ENCODE measurements at places on chromosomes 13 and 19.

GRCh38 chr13:79481685-79482052 lies 714 bp downstream of the NDFIP2 start:
- peak; percentile 66 for DNase-seq

- no peak for DNase-seq
Observed at GRCh38 chr13:50529154-50529882, 314.2 kb downstream of the DLEU7 start.

DNA sequence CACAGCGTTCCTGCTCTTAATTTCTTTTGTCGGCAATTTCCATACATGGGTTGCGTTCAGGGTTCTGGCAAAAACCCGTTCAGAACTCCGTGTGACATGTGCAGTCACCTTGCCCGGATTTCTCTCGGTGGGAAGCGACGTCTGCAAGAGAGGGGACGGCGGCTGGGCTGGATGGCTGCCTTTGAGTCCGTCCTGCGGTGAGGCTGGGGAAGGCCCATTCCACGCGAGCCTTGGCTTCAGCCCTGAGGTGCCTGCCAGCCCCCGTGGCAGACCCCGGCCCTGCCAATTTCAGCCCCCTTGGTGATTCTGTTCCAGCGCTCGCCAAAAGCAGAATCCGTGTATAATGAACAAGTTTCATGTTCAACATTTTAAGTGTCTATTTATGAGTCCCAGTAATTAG lies 72.6 kb upstream of the TSHZ3 start:
- no peak for DNase-seq

GRCh38 chr19:11268783-11269267 lies 6.5 kb upstream of the DOCK6 start:
- no peak for DNase-seq

GRCh38 chr19:50158577-50158976 lies 4.5 kb downstream of the IZUMO2 start:
- no peak for DNase-seq

DNA sequence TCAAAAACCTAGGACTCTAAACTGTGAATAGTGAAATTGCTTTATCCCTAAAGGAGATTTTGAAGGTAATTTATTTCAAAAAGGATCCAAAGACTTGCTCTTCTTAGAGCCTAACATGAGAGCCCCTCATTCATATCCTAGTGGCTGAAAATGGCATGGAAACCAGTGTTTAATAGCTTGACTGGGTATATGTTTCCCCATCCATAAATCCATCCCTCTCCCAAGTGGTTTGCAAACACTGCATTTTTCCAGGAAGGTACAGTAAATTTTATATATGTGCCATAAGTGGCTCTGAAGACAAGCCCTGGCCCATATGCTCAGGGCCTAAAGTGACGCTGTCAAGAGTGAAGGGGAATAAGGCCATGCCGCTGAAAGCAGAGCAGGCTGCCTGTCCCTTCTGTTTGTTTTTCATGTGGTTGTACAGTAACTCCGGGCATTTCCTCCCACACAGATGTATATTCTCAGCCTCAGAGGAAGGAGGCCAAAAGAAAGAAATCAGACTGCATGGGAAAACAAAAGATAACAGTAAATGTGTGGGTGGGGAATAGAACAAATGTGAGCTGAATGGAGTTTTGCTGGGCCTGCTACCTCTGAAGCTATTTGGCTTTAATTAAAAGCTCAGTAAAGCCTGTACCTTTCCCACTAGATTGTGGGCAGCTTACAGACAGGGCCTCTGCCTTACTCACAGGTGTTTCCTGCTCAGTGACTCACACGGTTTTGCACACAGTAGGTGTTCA lies 181.9 kb downstream of the PCDH9 start:
- no peak for DNase-seq

- DNase-seq, result no peak
Observed at GRCh38 chr13:97397267-97397666, 36.7 kb upstream of the RAP2A start.

DNA sequence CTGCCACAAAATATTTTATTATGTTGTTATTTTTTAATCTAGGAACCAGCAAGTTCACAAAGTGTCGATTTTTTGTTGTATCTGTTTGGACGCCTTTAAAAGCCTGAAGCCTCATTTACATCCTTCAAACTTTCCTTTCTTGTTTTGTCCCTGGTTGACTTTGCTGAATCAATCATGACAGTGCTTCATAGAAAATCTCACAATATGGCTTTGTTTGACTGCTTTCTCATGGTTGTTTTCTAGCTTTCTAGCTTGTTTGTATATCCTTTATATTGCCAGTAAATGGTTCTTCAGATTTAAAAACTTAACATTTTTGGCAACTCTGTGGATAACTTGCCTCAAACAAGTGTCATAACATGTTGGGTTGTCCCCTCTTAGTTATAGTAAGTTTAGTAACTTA lies 84.1 kb upstream of the ATXN8OS start:
- DNase-seq, result no peak

DNA sequence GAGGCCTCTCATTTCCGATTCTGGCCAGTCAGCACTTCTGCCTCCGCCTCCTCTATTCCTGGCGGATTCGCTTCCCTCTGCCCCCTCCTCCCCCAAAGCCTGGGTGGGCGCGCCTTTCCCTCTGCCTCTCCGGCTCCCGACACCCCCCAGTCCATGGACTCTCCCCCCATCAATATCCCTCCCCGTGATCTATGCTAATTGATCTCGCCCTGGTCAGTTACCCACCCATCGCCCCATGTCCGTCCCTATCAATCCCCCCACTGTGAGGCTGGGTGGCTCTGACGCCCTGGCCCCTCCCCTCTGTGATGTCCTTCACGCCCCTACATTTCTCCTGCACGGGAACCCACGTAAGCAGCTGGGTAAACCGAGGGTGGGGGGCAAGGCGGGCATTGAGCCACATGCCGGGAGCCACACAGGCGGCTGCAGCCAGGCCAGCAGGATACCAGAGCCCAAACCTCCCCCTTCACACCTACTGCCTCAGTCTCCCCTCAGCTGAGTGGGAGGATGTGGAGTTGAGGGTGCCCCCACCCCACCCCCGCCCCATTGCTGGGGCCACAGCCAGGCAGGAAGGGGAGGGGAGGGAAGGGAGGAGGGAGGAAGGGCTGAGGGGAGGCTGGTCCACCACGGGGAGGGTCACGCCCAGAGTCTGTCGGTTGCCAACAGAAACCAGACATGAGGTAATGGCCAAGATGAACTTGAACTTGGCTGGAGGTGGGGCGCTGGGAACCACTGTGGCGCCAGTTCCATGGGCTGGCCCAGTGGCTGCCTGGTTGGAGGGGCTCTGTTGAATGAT lies 21.0 kb downstream of the SMIM24 start:
- no peak for DNase-seq

DNA sequence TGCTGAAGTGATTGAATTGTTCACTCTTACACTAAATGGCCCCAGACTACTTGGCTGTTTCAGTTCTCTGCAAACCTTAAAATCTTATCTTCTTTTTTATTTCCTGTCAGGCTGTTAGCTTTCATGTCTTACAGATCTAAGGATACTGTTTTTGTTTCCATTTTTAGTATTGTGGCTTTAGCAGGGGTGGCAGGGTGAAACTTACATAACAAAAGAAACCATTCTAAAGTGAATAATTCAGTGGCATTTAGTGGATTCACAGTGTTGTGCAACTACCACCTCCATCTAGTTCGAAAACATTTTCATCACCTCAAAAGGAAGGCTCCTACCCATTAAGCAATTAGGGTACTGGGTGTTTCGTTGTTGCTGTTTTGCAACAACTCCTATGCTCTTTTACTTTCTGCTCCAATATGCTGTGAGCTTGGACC lies 19.8 kb downstream of the TMEM272 start:
- DNase-seq, result peak; percentile 76

DNA sequence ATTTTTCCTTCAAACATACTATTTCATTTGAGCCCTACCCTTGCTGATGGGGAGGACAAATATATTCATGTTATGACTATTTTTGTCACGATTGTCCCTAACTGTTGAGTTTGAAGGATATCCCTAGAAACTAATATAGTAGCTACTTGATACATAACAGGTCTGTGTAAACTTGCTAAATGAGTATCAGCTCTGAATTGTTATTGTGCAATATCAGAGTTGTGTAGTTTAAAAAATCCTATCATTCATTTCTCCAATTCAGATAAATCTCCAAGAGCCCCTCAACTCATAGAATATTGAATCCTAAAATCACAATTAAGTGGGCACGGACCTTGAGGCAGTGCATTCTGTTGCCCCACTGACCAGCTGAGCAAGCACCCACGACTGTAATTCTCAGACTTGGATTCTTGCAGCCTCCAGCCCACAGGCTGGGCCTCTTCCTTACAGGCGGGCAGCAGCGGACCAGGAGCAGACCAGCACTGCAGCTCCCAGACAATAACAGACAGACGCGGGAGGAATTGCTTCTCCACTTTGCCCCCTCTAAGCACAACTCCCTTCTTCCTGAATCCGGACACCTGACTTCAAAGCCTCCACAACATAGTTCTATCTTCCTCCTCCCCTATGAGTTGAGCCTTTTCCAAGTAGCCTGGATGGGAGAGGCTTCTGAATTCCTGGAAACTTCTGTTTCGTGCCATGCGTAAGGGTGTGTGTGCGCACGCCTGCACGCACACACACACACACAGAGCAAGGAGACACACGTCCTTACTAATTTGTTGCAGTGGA lies 337.6 kb upstream of the ARGLU1 start:
- DNase-seq, result no peak

- no peak for DNase-seq
Observed at GRCh38 chr19:50174100-50174793, 11.2 kb upstream of the IZUMO2 start.

- DNase-seq, result no peak
Observed at GRCh38 chr13:63425131-63425530, 2009.5 kb upstream of the PCDH20 start.

GRCh38 chr19:12723641-12724426 lies at the start of gene TNPO2:
TNPO2 (minus strand) TSS chr19:12723932; CDS start chr19:12720977, 2,955 bp downstream.
- DNase-seq, result peak; percentile 86

- no peak for DNase-seq
Observed at GRCh38 chr19:14979476-14980255, at the start of gene SLC1A6. SLC1A6 (minus strand) TSS chr19:14979864; CDS start chr19:14972910, 6,954 bp downstream.

DNA sequence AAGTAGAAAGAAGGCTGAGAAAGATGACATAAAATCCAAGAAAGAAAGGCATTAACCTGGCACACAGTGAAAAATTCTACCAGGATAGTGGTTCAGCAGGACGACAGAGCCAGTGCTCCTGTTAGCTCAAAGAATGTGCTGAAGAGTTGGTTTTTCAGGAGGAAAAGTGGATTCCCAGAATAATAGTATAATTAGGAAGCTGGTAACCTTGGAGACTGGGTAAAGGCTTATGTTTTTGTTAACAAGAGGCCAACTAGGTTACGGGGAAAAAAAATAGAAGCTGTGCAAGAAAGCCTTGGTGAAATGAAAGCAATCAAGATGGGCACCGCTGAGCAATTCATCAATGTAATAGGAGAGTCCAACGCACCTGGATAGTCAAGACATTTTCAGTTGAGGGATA lies 54.7 kb downstream of the SLC15A1 start:
- no peak for DNase-seq

GRCh38 chr13:25963674-25964073 lies 88.1 kb downstream of the SHISA2 start:
- no peak for DNase-seq

DNA sequence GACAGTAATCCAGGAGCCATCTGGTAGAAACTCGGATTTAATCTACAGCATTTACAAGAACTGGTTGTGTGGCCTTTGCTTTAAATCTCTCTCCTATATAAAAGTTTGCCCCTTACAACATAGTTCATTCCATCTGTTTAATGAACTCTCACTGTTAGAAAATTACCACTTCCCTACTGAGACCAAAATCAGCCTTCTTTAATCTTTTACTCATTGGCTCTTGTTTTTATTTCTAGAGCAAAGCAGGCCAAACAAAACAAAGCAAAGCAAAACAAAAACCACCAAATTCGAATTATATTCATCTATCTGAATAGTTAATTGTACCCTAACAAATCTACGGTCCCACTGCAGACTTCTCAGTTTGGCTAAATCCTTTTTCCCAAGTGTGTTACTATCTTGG lies 127.0 kb downstream of the UGGT2 start:
- no peak for DNase-seq

DNA sequence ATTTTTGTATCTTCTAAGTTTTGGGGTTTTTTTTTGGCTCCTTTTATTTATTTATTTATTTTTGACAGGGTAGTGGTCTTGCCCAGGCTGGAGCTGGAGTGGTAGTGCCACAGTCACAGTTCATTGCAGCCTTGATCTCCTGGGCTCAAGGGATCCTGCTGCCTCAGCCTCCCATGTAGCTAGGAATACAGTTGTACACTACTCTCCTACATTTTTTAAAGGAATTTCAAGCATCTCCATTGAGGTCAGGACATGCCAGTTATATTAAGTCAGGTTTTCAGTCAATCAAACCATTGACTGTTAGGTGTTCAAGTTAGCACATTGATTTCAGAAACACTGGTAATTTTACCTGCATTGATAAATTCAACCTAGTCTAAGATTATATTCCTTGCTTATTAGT lies 480.5 kb upstream of the SPRY2 start:
- DNase-seq, result no peak

GRCh38 chr13:50244713-50245574 lies 229.7 kb downstream of the KCNRG start:
- DNase-seq, result peak; percentile 91

DNA sequence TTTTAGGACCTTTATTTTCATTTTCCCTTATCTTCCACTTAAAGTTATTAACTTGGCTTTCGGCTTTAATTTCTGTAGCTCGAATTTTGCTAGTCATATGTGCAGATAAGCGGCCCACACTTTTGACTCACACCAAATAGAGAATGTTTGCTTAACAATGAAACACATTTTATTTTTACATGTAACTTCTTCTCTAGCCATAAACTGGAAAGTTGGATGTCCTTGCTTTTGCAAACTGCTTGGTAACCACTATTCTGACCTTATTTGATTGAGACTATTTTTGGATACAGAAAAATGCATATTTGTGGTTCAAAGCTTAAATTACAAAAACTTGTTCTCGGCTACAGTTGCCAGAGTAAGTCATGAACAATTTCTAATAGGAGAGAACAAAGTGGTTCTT lies 600.0 kb downstream of the KCTD12 start:
- DNase-seq, result no peak

DNA sequence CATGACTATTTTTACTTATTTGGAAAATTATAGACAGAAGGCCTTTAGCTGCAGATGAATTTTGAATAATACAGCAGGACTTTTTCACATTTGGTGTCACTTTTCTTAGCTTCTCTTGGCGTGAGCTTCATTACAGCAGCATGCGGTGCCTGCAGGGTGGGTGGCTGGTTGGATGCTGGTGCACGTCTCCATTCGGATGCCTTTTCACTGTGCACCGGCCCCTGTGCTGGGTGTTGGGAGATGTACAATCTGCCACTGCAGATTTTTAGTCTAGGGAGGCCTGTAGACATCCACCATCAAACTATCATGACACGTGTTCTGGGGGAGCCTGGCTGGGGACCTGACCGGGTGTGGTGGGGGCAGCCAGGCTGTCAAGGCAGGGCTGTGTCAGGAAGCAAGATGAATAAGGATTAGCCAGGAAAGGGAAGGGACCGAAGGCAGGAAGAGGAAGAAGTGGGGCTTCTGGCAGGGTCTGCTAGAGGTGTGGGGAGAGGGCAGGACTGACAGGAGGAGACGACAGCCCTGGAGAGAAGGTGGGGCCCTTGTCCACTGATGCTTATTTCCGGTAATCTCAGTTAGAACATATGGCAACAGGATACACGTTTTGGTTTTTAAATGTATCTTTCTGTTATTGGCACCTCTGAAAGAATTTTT lies 88.8 kb downstream of the ARHGEF7 start:
- DNase-seq, result no peak

GRCh38 chr19:52190487-52191293 lies 838 bp downstream of the PPP2R1A start:
- DNase-seq, result no peak

- DNase-seq, result peak; percentile 42
Observed at GRCh38 chr19:46787331-46788261, 798 bp downstream of the SLC1A5 start.
